Non-pigmented ciliary epithelial cell (primary cell): ENCODE measurements at places on chromosomes 7 and 10.

DNA sequence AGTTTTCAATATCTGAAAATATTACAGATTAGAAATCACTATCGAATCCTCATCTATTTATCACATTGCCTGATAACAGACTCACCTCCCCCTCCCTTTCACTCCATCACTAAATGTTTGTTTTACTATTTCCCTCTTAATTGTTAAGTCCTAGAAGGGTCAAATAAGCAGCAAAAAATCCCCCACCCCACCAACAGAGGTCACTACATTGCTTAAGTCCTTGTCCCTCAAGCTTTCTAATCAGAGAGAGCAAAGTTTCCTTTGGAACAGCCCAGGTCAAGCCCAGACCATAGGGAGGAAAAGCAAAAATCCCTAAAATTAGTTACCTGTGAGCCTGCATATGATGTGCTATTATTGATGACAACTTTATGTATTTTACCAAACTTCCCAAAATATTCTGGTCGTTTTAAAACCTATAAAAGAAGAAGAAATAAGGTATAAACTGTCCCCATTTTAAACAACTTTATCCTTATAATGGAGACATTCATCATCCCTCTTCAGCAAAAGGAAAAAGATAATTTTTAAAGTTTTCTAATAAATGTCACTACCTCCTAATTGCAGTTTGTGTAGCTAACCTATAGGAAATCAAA is 95.0 kb downstream of the CNOT4 start:
- DNase-seq: peak; percentile 19

DNA sequence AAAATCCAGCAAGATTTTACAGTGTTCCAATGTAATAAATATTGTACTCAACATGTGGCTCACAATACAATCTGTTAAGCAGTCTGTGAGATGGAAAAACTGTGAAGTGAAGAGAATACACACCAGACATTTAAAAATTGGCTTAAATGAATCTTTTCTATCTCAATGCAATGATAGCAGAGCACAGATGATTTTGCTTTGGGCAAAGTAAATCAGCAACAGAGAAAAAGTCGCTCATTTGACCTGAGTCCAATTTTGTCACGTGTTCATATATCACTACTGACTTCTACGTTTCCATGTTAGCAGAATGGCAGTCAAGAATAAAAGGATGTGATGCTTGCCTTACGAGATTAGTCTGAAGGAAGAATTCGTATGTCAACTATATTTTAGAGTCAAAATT is 506.7 kb downstream of the POM121L12 start:
- DNase-seq: no peak

GRCh38 chr7:151600331-151600730 is 80.6 kb upstream of the RHEB start:
- DNase-seq: no peak

GRCh38 chr7:152602962-152603361 is 73.0 kb downstream of the XRCC2 start:
- peak; percentile 30 for DNase-seq

DNA sequence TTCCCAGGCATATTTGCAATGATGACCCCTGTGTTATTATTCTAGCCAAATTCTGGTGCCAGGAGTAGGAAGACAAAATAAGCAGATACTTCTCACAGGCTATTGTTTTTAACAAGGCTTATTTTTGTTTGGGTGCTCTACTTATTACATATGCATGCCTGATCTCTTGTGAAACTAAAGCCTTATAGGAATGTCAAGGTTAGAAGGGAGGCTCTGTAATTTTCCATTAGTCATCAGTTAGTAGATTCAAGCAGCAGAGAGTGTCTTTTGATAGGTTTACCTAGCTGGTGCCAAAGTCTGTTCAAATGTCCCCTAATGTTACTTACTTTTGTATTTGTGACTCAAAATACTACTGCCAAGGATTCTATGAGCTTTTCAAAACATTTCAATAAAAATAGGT is 11.7 kb upstream of the TMEM106B start:
- DNase-seq: peak; percentile 42

DNA sequence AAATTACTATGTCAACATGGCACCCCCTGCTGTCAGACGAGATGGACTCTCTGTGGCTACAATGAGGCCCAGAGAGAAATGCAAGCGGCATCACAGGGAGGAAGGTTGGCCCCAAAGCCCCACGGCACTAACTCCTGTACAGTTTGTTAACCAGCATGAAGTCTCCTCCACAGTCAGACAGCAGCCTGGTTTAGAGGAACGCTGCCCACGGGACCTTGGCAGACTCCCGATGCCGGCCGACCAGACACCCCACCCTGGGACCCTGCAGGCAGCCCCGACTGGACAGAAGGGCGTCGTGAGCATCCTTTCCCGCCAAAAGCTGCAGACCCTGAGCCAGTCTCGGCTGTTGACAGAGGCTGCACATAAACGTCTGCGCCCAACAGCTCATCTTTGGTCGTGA is 158.8 kb downstream of the DIP2C start:
- no peak for DNase-seq

GRCh38 chr10:51653025-51653424 is 46.4 kb downstream of the CSTF2T start:
- no peak for DNase-seq

DNA sequence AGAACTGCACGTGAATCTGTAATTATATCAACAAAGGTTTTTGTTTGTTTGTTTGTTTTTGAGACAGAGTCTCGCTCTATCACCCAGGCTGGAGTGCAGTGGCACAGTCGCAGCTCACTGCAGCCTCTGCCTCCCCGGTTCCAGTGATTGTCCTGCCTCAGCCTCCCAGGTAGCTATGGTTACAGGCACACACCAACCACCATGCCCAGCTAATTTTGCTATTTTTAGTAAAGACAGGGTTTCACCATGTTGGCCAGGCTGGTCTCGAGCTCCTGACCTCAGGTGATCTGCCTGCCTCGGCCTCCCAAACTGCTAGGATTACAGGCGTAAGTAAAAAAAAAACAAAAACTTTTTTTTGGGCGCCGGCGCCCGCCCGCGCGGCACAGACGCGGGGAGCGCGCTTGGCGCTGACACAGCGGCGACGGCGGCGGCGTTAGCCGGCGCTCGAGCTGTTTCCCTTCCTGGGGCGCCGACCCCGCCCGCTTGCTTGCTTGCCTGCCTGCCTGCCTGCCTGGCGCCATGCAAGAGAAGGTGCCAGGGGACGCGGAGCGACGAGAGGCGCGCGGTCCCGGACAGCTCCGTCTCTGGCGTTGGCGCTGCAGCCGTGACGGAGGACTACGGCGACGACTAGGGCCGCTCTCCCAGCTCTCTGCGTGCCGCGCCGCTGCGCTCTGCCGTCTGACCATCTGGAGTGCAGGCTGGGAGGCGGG is 171.4 kb upstream of the NUPR2 start:
- DNase-seq: no peak

DNA sequence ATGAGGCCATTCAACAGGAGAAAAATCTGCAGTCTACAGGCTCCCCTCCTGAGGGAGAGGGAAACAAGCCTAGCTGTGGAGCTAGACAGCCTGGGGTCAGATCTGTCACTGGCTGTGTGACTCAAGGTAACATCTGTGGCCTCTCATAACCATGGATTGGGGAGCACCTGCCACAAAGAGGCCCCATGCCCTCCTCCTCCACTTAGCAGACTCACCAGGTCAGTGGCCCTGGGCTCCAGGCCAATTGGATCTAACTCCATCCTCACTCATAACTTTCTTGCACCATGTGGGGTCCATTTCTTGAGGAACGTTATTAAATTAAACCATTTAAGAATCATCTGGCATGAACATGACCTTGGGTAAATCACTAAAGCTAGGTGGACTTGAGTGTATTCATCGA is 1.8 kb downstream of the GDF10 start:
- DNase-seq: no peak

DNA sequence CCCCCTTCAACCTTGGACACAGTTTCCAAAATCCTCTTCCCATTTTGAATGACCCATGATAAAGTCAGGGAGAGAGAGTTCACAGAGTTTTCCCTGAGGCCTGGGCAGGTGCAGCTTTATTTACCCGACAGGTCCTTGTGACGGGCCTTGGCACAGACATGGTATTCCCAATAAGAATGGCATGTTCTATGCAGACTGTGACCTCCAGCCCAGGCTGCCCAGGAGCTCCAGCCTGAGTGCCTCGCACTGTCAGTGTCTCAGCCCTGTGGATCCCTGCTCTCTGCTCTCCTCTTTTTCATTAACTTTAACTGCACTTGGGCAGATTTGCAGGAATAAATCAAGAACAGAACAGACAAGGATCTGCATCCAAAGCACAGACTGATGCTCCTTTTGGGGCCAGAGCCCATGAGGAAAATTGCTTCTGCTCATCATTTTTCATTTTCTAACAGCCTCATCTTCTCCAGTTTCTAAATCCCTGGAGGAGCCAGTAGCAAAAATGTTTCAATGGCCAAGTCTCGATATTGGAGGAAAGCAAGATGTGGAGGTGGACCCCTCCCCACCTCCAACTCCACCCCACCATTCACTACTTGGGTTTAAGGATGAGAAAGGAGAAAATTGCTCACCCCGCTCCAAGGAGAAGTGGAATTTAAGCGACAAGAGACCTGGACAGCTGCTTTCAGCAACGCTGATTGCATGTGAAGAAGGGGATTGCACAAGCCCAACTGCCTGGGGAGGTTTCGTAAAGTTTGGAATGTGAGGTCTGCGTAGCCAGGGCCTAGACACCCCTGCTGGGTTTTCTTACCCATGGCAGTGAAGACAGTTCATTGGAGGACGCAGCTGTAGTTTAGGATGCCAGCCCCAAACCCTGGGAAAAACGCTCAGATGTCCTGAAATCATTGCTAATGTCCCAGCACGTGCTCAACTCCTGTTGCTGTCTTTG is 225.9 kb downstream of the WDR11 start:
- DNase-seq: no peak

- DNase-seq: no peak
These were observed 21.4 kb downstream of the MAD1L1 start for GRCh38 chr7:2211259-2211880.
